ENCODE measurements at places on chromosomes 3 and 15.

GRCh38 chr15:48131324-48131723, 10.5 kb downstream of the SLC24A5 start:
- no peak for DNase-seq

- no peak for DNase-seq
These were observed 402.1 kb upstream of the MCTP2 start for GRCh38 chr15:93829115-93829870.

- no peak for DNase-seq
These were observed 3.3 kb upstream of the USP4 start for GRCh38 chr3:49343163-49343562.

- DNase-seq = no peak
These were observed 61.3 kb downstream of the ZDHHC19 start for GRCh38 chr3:196149831-196150301.

DNA sequence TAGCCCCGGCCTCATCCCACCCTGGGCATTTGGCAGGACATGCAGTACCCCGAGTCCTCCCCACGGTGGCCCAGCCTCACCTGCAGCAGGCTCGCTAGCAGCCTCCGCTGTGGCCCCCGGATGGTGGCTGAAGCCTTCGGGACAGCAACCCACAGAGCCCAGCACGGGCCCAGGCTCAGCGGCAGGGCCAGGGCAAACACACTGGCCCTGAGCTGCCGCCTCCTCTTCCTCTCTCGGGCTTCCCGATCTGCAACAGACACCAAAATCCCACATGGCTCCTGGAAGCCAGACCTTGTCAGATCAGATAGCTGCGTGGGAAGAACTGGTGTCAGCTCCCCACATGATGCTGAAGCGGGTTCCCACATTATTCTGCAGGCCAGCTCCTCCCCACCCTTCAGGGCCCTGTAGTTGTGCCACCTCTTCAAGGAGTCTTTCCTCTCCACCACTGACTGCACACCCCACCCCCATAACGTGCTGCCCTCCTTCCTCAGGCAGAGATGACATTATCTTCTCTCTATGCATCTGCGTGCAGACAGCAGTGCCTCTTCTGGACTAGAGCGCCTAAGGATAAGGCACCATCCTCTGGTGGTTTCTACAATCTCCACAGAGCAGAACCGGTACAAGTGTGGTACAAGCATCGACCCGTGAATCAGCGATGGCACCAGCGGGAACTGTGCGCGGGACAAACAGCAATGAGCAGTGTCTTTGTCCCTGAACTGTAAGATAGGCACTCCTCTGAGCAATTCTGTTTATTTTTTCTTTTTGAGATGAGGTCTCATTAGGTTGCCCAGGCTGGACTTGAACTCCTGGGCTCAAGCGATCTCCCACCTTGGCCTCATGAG, 9.5 kb downstream of the TMEM44 start:
- no peak for DNase-seq

DNA sequence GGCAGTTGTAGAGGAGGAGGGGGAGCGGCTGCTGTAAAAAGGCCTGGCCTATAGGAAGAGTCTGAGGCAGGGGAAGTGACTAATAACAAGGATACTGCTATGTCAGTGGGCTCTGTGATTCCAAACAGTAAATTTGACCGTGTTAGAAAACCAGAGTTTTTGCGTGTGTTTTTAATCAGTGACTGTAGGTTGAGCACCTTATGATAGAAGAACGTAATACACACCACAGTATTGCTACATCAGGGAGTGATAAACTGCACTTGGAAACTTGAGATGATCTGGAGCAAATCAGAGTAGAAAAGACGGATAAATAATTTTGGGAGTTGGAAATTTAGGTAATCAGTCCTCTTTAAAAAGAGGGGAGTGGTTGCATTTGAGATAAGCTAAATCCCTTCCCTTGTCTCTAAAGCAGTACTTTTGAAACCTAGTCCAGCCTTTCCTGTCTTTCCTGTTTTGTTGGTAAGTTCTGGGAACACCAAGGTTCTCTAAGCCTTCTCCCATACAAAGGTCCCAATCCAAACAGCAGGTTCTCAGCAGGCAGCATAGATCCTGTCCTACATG, 130.5 kb upstream of the NR2E3 start:
- DNase-seq = no peak

DNA sequence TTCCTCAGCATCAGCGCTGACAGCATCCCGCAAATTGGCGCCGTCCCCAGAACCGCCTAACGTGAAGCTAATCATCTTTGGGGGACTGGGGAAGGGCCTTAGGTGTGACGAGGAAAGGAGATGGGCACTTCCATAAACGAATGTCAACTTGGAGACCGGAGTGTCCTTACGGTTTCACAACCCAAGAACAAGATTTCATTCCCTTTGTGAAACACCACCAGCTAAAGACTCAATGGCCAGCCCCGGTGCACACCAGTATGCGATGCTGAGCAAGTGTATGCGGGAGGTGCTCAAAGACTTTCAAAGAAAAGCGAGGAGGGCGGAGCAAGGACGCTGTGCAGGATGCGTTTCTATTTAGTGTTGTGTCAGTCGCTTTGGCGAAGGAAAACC, 759 bp upstream of the TTBK2 start:
- DNase-seq = peak; percentile 29

All from stimulated activated CD4-positive, alpha-beta T cell treated with anti-CD3 and anti-CD28 coated beads, Interleukin-2, amount 100 ng/mL, for 48 hours (primary cell).